ENCODE measurements at places on chromosomes 4 and X.

DNA sequence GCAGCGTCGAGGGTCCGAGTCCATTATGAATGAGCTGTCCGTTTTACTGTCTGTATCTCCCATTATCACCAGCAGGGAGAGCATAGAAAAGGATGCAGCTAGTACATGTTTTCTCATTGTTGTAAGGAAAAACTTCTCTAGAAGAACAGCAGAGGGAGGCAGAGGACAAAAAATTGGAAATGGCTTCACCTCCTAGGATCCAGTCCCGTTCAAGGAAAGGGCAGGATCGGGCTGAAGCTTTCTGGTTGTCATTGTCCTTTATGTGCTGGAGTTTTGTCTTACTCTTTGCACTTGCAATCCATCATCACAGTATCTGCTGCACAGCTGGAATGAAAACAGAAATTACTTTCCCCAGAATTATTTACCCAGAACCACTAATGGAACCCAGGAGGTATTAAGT, 14.7 kb downstream of the NDP start:
- DNase-seq, result peak; percentile 80

DNA sequence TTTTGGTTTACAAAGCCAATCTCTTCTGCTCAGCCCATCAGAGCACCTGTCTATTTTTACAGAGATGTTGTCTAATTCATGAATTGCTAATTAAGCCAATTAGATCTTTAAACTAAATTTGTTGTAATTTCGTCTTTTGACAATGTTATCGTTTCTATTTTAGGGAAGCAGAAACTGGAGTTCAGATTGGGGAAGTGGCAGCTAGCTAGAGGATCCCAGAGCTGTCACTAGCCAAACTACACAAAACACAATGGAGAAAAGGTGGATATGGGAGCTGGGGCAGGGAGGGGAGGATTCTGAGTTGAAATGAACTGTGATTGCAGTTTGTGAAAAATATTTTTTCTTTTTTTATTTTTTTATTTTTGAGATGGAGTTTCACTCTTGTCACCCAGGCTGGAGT, 35.8 kb downstream of the CASP3 start:
- no peak for DNase-seq

DNA sequence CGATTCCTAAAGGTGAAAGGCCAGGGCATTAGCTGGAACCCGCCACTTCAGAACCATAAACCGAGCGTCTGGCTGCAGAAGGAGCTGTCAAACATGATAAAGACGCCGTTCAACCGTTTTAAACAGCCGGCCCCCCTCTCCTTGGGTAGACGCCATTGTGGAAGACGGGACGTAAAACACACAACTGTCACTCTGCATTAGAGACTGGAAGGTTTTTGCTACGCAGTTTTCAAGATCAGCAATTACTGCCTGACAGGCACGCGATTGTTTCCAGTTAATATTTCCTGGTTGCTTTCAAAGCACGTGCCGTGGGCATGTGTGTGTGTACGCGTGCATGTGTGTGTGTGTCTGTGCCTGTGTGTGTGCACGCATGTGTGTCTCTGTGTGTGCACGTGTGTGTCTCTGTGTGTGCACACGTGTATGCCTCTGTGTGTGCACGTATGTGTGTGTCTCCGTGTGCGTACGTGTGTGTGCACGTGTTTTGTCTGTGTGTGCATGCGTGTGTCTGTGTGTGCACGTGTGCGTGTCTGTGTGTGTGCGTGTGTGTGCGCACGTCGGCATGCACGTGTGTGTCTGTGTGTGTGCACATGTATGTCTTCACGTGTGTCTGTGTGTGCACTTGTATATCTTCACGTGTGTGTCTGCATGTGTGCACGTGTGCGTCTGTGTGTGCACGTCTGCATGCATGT, 48.8 kb downstream of the SHOX start:
- no peak for DNase-seq

- no peak for DNase-seq
These were observed 62.7 kb upstream of the CCDC160 start for GRCh38 chrX:134174273-134174660.

DNA sequence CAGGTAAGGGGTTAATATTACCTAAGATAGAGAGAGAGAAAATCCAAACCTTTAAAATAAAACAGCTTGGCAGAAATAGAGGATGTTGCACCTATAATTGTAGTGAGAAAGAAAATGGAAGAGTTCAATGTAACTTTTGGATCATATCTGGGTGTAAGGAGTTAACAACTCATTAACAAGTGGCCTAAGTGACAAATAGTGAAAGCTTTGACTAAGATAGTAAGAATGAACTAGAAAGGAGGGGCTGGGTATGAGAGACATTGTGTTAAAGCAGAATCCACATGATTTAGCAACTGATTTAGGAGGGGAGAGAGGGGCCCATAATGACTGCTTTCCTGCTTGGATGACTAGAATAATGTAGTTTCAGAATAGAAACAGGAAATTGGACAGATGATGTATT, 761.0 kb downstream of the IL1RAPL1 start:
- no peak for DNase-seq

DNA sequence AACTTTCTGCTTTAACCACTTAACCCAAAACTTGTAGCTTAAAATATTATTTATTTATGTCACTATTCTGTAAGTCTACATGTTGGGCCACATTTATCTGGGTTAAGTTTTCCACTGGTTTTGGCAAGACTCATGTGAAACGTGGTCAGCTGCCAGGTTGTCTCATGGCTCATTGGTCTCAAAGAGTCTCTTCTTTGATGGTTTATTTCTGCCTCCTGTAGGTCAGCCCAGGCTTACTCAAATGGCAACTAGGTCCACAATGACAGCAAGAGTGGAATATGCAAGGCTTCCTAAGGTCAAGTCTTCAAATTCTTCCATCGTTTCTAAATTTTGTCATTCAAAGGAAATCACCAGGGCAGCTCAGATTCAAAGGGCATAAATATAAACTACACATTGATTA, 828.7 kb downstream of the PCDH7 start:
- no peak for DNase-seq

GRCh38 chrX:111661241-111661640, 19.7 kb upstream of the ALG13 start:
- DNase-seq, result no peak

DNA sequence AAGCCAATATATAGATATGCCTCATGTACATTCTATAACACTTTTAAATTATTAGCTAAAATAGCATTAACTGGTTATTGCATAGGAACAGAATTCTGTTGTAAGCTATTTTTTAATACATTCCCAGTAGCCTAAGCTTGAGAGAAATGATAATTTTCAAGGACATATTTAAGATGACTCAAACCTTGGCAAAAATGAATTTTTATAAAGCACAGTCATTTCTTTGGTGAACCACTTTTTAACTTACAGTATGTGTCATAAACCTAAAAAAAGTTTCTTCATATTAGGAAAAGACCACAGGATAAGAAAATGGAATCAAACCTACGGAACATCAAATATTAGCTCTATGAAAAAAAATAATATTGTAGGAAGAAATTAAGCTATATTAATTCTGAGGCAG, 986.3 kb downstream of the STIM2 start:
- DNase-seq, result no peak

DNA sequence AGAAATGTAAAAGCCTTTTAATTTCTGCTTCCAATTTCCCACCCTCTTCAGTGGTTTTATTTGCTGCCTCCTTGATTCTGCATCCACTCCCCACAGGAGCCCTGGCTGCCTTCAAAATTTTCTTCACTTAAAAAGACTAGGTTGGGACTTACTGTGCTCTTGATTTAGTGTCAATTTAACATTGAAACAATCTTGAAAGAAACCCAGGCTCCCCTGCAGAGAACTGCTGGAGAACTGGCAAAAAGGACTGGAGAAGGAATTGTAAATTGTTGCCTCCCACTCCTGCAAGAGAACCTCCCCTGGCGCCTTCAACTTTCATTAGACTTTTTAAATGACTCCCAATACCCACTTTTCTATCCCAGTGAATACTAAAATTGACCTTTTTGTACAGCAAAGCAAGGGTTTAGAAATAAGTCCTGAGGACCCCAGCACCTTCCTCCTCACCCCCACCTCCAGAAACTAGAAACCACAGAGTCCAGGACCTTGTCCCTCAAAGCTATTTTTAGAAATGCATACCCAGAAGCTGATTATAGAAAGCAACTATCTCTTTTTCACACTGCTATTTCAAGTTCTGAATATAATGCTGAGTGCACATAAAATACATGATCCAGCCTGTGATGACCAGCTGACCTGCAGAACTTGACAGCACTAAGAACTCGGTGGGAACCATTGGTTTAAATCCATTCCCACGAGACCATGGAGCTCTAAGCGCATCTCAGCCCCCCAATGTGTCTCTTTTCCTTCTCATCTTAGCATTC, 155.5 kb downstream of the INPP4B start:
- no peak for DNase-seq

DNA sequence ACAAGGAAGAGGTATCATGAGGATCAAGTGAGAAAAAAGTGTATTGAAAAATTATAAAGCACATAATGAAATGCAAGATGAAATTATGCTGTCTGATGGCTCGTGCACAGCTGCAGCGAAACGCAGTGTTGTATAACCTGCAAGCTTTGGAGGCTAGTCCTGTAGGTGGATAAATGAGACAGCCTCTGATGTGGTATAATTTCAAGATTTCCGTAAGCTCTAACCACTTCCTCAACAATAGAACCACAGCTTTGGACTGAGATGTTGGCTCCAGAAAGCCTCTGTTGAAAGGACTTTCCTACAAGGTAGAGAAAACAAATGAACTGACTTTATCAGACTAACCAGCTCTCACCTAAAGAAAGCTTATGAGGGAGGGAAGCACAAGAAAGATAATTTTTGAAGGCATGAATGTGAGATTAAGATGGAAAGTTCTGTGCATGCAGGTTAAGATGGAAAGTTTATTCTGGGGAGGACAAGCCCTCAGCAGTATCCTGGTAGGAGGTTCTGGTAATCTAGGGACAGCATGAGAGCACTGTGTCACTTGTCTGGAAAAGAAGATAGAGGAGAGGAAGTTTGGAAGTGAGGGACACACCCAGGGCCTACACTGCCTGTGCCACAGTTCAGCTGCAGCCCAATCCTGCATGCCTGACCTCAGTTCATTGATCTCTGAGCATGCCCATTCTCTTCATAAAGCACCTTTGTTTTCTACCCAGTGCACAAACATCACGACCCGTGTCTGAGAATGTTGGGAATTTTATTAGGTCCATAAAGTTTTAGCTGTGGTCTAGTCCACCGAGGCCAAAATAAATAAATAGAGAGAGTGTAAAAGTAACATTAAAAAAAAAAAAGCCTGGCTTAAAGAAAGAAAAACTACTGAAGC, 161.5 kb upstream of the SFRP2 start:
- no peak for DNase-seq

- peak; percentile 25 for DNase-seq
These were observed 119.4 kb downstream of the FANCB start for GRCh38 chrX:14753441-14753840.

GRCh38 chr4:85833302-85833701, 358.4 kb downstream of the ARHGAP24 start:
- no peak for DNase-seq

- peak; percentile 81 for DNase-seq
These were observed 25.7 kb upstream of the C1QTNF7 start for GRCh38 chr4:15402146-15402545.

- DNase-seq, result no peak
These were observed 61.4 kb upstream of the ZCCHC13 start for GRCh38 chrX:74242484-74243138.

GRCh38 chr4:146222313-146222712, 8.0 kb downstream of the REELD1 start:
- peak; percentile 49 for DNase-seq

- DNase-seq, result no peak
These were observed 2.9 kb downstream of the HPGDS start for GRCh38 chr4:94339779-94340178.

DNA sequence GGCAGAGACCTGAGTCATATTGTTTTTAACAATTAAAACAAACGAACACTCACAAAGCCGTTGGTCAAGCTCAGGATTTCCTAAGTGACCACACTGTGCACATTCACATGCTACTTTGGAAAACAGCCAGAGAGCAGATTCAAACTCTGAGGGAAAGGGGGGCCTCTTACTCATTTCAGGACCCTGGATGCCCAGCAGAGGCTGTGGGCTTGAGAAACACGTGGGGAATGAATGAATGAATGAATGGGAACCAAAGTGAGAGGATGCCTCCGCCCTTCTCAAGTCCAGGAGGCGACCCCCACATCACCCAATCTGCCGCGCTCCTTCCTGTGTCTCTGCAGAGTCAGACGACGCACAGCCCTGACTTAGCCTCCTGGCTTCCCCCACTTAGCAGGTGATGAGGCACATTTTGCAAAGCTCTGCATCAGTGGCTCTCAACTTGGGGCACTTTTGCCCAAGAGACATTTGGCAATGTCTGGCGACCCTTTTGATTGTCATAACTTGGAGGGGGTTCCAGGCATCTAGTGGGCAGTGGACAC, 76.0 kb downstream of the ABLIM2 start:
- no peak for DNase-seq

DNA sequence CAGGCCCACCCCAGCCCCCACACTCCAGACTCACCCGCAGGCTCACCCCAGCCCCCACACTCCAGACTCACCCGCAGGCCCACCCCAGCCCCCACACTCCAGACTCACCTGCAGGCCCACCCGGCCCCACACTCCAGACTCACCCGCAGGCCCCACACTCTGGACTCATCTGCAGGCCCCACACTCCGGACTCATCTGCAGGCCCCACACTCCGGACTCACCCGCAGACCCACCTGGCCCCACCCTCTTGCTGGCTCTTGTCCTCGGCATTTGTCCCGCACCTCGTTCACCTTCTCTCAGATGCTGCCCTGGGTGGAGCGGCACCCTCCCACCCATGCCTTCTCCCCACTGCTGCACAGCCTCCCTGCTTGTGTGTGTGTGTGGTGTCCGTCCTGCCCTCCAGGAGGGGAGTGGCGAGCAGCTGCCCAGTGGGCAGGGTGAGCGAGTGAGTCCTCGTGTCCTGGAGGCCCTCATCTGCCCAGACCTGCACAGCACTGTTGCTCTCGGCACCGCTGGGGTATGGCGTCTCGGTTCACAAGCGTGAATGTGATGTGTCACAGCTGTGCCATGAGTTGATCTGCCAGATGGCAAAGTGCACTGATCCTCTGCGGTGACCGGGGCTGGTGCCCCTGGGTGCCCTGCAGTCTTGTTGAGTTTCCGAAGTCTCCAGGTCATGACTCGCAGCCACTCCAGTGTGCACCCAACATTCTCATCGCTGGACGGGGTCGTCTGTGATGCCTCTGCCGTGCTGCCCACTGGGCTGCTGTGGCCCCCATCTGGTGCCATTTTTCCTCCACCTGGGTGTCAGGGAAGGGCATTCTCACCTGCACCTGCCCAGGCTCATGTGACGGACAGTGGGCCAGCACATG, 27.7 kb downstream of the MAEA start:
- DNase-seq, result no peak
